ENCODE measurements at places on chromosomes 6 and 20.

GRCh38 chr20:11170025-11170424 is 496.2 kb upstream of the JAG1 start:
- DNase-seq, result no peak

- DNase-seq, result no peak
Observed at GRCh38 chr6:134936476-134936875, 13.4 kb downstream of the ALDH8A1 start.

DNA sequence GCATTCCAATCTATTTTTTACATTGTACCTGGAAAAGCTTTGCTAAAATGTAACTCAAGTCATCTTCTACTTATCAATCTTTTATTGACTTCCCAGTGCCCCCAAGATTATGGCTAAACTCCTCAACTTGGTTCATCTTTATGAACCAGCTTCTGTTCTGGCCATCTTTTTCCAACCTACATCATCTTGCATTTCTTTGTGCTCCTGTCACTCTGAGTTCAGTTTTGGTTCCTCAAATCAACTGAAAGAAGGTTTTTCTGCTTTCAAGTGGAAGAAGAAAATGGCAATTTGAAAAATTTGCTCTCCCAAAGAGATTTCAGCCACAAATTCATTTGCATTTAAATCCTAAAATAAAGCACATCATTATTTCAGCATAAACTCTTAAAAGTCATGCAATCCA is 41.8 kb downstream of the GPX5 start:
- DNase-seq, result no peak

DNA sequence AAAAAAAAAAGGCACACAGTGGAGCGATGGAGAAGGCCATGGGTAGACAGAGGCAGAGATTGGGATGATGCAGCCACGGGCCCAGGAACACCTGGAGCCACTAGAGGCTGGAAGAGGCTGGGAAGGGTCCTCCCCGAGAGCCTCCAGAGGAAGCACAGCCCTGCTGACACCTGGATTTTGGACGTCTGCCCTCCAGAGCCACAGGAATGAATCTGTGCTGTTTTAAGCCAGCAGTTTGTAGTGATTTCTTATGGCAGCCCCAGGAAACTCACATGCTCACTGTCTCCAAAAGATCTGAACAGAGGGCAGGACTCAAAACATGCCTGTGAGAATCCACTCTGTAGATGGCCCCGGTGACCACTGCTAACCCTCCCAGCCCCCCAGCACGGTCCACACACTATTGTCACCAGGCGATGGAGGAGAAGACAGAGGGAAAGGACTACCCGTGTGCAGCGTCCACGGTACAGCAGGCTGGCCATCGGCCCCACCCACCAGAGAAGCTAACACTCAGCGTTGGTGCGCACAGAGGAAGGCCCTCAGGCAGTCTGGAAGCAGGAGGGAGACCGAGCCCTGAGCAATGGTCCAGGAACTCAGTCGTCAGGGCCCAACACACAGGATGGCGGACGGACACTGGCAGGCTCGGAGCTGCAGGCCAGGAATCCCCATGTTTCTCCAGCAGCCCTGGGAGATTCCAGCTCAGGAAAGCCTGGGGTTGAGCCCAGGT is 99.7 kb downstream of the BMP7 start:
- DNase-seq, result no peak

GRCh38 chr6:43120944-43121913 is 45.1 kb downstream of the PTK7 start:
- DNase-seq, result no peak

DNA sequence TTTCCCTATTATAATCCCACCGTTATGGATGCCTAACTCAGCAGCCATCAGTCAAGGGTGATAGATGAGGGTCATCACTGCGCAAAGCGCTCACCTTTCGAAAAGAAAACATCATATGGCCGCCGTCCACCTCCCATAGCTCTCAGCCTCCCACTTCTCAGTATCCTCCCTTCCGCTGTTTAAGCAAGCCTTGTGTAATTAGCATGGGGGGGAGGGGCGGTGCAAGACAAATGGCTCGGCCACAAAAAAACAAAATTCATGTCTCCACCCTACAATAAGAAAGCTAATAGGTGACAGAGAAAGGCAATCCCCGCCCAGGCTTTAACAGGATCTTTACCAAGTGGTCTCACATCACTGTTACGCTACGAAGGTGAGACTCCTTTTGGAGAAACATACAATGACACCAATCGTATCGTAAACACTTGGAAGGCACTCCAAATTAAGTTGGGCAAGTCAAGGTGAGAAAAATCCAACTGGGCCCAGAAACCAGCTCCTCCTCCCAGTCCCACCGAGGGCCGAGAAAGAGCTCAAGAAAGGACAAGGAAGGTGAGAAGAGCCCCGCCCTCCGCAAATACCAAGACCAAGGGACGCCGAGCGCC is 645 bp downstream of the DDX39B start:
- DNase-seq, result peak; percentile 80

- no peak for DNase-seq
Observed at GRCh38 chr20:5818346-5818681, 68.1 kb downstream of the SHLD1 start.

- DNase-seq, result no peak
Observed at GRCh38 chr6:154408891-154409500, 52.4 kb upstream of the IPCEF1 start.

GRCh38 chr6:20162515-20162914 is 49.8 kb downstream of the MBOAT1 start:
- DNase-seq, result no peak

DNA sequence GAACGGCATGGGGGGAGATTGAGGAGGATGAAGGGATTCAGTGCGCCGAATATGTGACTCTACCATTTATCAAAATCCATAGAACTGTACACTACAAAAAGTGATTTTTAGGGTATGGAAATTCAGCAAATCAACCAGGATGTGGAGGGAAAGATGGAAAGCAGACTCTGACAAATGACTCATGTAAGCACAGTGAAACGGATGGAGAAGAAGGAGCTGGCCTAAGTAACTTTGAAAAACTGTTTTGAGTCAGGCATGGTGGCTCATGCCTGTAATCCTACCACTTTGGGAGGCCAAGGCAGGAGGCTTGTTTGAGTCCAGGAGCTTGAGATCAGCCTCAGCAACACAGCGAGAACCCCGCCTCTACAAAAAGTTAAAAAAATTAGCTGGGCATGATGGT is 39.2 kb downstream of the MUC22 start:
- no peak for DNase-seq

DNA sequence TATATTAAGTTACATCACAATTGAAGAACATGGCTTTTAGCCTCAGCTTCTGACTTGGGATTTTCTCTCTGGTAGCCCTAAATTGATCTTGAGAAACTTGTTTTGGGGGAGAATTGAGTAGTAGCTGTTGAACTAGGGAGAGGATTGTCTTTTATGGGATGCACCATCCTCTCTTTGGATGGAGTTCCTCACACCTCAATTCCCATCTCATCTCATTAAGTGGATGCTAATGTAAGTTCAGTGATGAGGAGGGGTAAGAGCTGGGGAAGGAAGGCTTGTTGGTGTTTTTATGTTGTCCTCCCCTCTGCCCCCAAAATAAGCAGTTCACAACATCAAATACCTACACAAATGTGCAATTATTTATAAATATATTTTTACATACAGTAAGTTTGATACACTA is 4.0 kb downstream of the GJA1 start:
- DNase-seq, result no peak
